ENCODE measurements at places on chromosomes 5 and 9. TPM values are rescaled to one million over a fixed set of nuclear protein-coding genes. Genes with fewer than 3 reads are reported as not detected.

GRCh38 chr9:97596906-97597305 lies 36.3 kb downstream of the TSTD2 start:
- DNase-seq = no peak

DNA sequence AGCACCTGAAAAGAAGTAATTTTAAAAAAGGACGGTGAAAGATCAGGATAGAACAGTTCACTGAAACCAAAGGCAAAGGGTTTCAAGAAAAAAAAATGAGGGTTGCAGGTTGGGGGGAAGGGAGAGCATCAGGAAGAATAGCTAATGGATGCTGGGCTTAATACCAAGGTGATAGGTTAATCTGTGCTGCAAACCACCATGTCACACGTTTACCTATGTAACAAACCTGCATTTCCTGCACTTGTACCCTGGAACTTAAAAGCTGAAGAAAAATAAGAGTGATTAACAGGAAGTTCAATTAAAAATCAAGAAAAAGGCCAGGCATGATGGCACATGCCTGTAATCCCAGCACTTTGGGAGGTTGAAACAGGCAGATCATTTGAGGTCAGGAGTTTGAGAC lies 44.1 kb upstream of the RNF38 start:
- no peak for DNase-seq

PGM5 gene
- 10.4 TPM for total RNA-seq

GRCh38 chr9:22590336-22591033 lies 143.9 kb downstream of the DMRTA1 start:
- no peak for DNase-seq

LTC4S gene
- 3.7 TPM for total RNA-seq

GRCh38 chr9:37449862-37450632 lies 15.2 kb downstream of the ZBTB5 start:
- peak; percentile 2 for DNase-seq

DNA sequence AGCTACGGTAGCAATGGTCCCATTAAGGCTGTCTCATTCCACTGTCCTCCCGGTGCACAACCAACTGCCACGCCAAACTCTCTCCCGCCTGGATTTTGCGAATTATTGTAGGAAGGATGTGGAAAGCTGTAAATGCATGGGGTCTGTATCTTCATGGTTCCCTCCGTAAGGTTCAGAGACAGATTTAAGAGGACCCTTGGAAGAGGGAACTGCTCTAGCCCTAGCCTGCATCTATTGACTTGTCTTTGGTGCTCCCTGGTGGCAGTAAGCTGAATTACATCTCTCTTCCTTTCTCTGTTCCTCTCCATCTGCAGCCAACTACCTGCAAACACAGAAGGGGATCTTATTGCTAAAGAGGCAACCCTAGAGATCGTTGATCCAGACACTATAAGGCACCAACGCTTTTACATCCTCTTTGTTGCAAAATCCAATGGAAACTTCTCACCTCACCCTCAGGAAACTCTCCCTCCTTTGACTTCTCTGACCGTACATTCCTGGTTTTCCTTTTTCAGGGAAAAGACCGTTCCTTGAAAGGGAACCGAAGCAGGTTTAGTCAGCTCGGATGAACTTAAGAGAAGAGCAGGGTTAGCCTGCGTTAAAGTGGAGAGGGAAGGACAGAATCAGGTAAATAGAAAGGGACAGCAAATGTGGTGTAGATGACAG lies 11.9 kb downstream of the CAPSL start:
- peak; percentile 81 for DNase-seq

GRCh38 chr5:119289438-119290044 lies 66.3 kb upstream of the TNFAIP8 start:
- DNase-seq = no peak

Data from testis (tissue), 5 donors.